ENCODE measurements at places on chromosomes 16 and 17.

GRCh38 chr16:68707340-68708152 is 29.5 kb upstream of the CDH1 start:
- DNase-seq, result peak; percentile 27

DNA sequence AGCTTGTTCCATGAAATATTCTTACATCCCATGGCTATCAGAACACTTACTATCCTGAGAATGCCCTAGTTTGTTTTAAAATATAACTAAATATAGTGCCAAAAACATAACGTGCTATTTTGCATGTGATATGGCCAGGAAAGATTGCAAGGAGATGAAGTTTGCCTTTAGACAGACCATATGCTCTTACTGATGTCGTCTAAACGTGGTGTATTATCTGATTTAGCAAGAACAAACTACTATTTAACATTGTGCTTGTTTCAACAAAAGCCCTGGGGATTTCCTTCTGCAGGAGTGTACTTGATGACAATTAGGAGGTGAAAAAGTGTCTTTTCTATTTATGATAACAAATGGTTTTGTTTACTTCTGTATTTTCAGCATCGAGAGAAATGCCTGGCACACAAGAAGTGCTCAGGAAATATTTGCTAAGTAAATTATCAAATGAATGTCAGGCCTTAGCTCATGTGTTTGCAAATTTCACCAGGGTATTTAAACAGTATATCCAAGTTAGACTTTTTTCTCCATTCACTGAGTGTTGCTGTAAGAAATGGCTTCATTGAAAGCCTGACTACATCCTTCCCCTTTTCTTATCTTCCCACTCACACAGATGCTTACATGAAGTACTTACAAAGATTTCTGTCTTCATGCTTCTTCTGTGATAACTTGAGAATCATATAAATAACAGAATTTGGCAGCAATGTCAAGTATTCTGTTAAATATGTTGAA is 1033.6 kb downstream of the CDH8 start:
- DNase-seq, result no peak

- DNase-seq, result no peak
Observed at GRCh38 chr16:89720551-89720812, 216 bp downstream of the VPS9D1 start.

DNA sequence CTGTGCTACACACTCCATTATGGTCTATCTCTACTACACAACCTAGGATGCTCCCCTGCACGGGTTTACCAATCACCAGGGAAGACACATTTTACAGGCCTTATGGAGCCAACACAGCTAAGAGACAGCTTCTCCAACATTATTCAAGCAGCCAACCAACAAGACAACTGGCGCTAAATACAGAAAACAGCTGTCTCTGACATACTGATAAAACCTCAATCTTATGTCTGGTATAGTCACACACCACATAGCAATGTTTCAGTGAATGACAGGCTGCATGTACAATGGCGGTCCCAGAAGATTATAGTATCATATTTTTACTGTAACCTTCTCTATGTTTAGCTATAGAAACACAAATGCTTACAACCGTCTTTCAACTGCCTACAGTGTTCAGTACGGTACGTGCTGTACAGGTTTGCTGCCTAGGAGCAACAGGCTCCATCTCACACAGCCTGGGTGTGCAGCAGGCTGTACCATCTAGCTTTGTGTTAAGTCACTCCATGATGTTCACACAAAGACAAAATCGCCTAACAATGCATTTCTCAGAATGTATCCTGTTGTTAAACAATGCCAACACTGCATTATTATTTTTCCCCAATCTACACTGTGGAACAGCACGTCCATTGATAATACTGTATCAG is 10.9 kb downstream of the USP22 start:
- no peak for DNase-seq

- no peak for DNase-seq
Observed at GRCh38 chr16:12578001-12578400, 225.7 kb downstream of the CPPED1 start.

Data from NCI-H1436 (cell line).